ENCODE measurements at places on chromosomes 7 and 10.

- DNase-seq: no peak
These were observed 1494.9 kb upstream of the LRRTM3 start for GRCh38 chr10:65430979-65431378.

- no peak for DNase-seq
These were observed 193.4 kb upstream of the FZD8 start for GRCh38 chr10:35835545-35835944.

DNA sequence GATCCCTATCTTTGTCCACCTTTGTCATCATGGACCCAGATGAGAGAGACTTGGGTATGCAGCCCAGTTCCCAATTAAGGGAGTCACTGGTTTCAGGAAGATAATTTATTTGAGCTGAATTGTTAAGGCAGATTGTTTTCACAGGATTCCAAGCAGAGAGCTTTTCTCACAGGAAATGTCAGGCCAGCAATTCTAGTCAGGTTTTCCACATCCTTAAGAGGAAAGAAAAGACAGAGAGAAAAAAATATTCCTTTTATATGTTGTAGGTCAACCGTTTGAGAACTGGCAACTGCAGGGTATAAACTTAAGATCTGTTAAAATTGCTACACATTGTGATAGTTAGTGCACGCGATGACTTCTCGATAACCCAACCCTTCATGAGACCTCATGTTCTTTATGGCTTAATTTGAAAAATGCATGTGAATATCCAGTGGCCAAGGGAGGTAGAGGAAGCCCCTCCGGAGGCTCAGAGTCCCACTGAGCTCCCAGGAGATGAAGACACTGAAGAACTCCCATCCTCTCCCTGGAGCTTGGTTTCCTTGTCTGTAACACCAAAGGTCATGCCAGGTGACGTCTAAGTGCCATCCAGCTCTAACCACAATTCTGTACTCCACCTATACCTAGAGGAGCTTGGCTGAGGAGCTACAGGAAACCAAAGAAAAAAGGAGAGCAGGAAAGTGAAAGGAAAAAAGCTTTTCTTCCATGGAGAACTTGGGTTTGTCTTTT lies 45.6 kb downstream of the MINDY4 start:
- no peak for DNase-seq

DNA sequence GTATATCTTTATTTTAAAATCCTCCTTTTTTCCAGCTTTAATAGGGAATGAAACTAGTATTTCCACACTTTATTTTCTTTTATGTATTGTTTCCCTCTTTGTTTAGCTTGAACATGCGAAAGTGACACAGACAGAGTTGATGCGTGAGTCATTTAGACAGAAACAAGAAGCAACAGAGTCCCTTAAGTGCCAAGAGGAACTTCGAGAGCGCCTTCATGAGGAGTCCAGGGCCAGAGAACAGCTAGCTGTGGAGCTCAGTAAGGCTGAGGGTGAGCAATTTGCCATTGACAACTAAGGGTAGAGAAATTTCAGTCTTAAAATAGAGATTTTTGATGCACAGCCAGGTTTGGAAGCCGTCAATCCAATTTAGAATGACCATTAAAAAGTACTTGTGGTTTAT lies 73.1 kb downstream of the CYP51A1 start:
- no peak for DNase-seq

Measured in iPS DF 6.9 (cell line).